ENCODE measurements at places on chromosomes 11 and 22.
A peak's percentile ranks its signal among the peaks of the same experiment; 100 is the strongest.

DNA sequence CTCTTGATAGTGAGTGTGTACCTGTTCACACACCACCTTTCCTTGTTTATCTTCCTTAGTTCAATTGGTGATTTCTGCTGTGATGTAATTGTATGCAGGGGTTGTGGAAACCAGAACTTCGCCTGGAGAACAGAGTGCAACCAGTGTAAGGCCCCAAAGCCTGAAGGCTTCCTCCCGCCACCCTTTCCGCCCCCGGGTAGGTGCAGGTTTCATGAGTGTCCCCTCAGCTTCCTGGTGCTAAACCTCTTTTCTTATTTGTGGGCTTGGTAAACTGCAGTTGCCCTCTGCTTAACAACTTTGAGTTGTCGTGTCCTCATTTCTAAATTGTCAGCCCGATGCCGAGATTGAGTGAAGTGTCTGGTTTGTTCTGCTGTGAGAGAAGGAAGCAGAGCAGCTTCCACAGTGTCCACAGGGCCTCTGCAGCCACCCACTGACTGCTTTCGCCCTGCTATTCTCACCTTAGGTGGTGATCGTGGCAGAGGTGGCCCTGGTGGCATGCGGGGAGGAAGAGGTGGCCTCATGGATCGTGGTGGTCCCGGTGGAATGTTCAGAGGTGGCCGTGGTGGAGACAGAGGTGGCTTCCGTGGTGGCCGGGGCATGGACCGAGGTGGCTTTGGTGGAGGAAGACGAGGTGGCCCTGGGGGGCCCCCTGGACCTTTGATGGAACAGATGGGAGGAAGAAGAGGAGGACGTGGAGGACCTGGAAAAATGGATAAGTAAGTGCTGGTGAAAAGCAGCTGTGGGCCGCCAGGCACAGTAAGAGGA is 7.1 kb upstream of the GAS2L1 start:
- DNase-seq, result no peak

- DNase-seq, result peak; percentile 45
These were observed 105.1 kb downstream of the HIPK3 start for GRCh38 chr11:33362051-33362910.

GRCh38 chr11:15258433-15259165 is 143.9 kb downstream of the INSC start:
- no peak for DNase-seq

DNA sequence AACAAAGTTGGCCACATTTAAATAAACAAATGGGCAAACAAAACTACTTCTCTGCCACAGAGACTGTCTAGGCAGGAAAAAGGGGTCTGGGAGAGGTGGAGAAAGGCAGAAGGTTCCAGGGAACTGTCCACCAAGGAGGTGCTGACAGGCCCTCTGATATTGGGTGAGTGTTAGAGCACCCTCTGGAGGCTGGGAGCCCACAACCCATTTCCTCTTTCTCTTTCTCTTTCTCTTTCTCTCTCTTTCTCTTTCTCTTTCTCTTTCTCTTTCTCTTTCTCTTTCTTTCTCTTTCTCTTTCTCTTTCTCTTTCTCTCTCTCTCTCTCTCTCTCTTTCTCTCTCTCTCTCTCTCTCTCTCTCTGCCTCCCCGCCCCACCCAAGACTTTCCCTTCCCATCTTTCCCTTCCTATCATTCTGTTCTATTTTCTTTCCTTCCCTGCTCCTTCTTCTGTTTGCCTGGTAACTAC is 912.8 kb downstream of the DLG2 start:
- peak; percentile 88 for DNase-seq

GRCh38 chr11:40732132-40732531 is 727.3 kb downstream of the LRRC4C start:
- DNase-seq, result no peak

DNA sequence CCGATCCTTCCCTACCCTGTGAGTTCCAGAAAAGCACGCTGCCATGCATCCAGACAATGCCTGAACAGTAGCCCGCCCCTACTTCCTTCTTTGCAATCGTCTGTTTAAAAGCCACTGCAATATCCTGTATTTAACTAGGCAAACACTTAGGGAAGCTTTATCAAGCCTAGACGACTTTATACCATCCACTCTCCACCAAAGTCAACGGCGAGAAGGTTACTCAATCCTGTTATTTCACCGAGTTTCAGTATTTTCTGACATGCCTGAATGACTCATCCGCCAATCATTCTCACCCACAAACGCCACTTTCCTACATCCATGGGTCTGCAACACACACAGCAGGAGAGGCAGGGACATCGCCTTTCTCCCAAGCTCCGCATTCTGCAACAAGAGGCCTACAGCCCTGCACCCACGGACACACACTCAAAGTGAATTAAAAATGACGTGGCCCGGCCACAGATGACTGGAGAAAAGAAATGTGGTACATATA is 9.3 kb downstream of the CELSR1 start:
- DNase-seq, result no peak

GRCh38 chr11:99424313-99425084 is 403.8 kb downstream of the CNTN5 start:
- DNase-seq, result no peak

DNA sequence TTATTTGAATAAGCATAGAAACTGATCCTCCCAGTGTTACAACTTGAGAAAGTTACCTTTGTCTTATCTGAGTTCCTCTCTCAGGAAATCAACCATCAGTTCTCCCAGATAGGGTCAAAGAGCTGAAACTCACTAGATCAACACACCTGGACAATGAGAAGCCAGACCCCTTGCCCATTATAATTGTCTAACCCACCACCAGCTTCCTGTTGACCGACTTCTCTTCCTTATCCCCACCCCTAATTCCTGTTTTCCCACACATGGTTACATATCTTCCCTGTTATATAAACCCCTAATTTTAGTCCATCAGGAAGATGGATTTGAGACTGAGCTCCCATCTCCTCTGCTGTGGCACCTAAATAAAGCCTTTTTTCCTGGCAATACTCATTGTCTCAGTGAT is 6.9 kb downstream of the SLC5A4 start:
- DNase-seq, result no peak

GRCh38 chr11:133828871-133829270 is 16.4 kb downstream of the SPATA19 start:
- DNase-seq, result no peak

GRCh38 chr22:44383652-44384562 is 71.2 kb upstream of the SHISAL1 start:
- no peak for DNase-seq

DNA sequence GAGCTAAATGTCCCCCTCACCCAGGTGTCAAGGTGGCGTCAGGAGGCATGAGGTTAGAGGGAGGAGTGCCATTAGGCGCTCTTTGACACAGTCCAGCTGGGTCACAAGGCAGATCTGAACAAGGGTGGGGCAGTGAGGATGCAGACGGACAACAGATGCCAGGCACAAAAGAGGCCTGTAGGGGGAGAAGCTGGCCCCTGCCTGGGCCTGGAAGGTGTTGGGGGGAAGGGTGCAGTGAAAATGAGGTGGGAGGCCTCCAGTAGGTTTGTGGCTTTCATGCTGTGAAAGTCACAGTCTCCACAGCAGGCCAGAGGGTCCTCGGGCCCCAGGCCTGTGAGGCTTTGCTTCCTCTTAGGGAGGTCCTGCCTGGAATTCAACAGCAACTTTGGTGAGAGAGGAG is 85.0 kb upstream of the PLET1 start:
- DNase-seq, result no peak

DNA sequence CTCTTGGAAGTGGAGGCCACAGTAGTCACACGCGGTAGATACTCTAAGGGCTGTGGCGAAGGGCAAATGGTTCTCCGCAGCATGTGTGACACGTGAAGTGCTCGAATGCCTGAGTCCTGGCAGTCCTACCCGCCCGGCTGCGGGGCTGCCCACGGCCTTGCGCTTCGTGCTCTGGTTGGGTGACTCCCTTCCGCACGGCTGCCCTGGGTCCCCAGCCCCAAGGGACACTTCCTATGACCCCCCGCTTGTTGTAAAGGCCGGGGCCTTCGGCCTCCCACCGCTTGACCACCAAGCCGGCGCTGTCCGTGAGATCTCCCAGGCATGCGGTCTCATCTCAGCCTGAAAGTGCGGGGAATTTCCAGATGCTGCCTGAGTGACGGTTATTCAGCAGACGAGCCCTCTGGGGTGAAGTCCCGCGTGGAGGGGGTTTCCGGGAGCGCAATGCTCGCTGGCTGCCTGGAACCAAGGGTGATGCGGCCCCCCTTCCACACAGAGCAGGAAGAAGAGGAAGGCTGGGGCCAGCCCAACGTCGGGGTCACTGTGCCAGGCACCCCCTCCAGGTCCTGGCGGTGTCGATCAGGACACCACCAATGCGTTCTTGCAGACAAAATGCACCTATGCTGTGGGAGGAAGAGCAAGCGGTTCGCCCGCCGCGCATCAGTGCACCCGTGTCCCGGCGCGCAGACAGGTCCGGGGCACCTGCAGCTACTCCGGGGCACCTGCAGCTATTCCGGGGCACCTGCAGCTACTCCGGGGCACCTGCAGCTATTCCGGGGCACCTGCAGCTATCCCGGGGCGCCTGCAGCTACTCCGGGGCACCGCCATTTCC is 171.2 kb downstream of the OPCML start:
- DNase-seq, result no peak
